Stimulated activated CD8-positive, alpha-beta memory T cell treated with anti-CD3 and anti-CD28 coated beads, Interleukin-4, amount 100 ng/mL, for 1 hour (primary cell): ENCODE measurements at places on chromosomes 12 and 14.

DNA sequence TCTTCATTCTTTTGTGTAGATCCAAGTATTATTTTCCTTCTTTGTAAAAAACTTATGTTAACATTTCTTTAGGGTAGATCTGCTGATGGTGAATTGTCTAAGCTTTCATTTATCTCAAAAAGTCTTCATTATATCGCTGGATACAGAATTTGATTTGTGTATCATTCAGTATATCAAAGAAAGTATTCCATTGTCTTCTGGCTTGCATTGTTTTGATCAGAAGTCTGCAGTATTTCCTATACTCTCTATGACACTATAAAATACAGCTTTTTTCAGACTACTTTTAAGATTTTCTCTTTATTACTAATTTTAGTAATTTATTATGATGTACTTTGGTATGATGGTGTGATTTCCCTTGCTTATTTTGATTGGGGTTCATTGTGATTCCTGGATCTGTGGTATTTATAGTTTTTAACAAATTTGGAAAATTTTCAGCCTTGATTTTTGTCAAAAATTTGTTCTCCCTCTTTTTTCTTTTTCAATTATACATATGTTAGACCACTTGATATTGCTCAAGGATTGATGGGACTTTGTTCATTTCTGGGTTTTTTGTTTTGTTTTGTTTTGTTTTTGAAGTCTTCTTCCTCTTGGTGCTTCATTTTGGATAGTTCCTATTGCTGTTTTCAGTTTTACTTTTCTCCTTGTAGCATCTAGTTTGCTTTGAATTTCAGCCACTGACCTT lies 176.5 kb downstream of the ZFP36L1 start:
- DNase-seq, result no peak

GRCh38 chr12:95208678-95209077 lies 8.6 kb downstream of the FGD6 start:
- no peak for DNase-seq

- no peak for DNase-seq
Measured at GRCh38 chr12:41361738-41362137, 173.6 kb downstream of the PDZRN4 start.

GRCh38 chr14:92922883-92923743 lies at the start of gene CHGA:
Gene CHGA (plus strand): TSS chr14:92923150. CDS start chr14:92923360, 210 bp downstream.
- no peak for DNase-seq

DNA sequence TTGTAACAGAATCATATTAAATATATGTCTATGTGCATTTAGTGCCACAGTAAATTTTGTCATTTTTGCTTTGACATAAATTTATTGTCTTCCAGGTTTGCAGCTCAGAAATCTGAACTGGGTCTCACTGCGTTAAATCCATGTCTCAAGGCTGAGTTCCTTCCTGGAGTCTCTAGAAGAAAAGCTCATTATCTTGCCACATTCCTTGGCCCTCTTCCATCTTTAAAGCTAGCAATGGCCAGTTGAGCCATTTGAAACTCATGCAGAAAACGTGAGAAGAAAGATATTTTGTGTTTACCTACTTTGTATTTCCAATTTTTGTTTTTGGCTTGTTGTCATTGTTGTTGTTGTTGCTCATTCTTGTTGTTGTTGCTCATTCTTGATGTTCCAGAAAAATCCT lies 10.7 kb downstream of the PRH1 start:
- DNase-seq, result no peak
